ENCODE measurements at places on chromosomes 12 and 14.
A peak's percentile ranks its signal among the peaks of the same experiment; 100 is the strongest.

- DNase-seq = no peak
Measured at GRCh38 chr12:31525496-31526157, 65.3 kb downstream of the DENND5B start.

DNA sequence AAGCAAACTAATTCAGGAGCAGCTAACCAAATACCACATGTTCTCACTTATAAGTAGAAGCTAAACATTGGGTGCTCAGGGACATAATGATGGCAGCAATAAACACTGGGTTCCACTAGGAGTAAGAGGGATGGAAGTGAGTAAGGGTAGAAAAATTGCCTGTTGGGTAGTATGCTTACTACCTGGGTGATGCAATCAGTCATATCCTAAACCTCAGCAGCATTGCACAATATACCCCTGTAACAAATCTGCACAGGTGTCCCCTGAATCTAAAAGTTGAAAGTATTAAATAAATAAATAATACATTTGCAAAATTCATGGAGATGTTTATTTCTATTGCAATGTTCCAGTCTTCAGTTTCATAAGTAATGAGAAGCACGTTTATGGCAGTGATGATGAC is 409.8 kb upstream of the FOXG1 start:
- no peak for DNase-seq

DNA sequence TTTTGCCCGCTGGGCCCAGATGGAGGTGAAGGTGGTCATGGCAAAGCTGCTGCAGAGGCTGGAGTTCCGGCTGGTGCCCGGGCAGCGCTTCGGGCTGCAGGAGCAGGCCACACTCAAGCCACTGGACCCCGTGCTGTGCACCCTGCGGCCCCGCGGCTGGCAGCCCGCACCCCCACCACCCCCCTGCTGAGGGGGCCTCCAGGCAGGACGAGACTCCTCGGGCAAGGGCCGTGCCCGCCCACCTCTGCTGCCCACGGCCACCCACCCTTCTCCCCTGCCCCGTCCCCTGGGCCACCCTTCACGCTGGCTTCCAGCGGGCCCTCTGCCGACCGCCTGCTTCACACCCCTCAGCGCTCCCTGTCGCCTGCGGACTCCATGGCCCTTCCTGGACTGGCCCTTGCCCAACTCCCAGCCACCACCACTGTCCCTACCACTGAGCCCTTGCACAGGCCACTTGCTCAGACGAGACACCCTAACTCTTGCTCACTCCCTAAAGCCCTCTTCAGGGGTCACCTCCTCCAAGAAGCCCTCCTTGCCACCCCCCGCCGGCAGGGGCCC is 42.5 kb downstream of the CYP46A1 start:
- no peak for DNase-seq

GRCh38 chr12:91261820-91262676 is 79.4 kb upstream of the DCN start:
- no peak for DNase-seq

GRCh38 chr14:73602994-73603393 is 9.3 kb upstream of the ACOT6 start:
- no peak for DNase-seq

DNA sequence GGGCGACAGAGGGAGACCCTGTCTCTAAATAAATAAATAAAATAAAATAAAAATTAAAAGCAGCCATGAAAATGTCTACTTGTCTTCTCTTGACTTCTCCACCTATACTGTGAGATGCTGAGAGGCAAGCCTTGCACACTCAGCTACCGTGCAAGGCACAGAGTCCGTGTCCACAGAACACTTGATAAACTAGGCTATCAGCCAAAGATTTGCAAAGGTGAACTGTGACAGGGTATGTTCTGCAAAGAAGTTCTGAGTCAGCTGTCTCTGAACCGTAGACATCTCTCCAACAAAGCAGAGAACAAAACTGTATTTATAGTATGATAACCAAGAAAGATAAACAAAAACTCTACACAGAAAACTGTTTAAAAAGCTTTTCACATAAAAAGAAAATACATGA is 35.5 kb downstream of the STXBP6 start:
- DNase-seq = peak; percentile 57

- no peak for DNase-seq
Measured at GRCh38 chr12:16297521-16297920, 20.0 kb upstream of the SLC15A5 start.

- no peak for DNase-seq
Measured at GRCh38 chr12:131119936-131120335, 166.2 kb downstream of the ADGRD1 start.

DNA sequence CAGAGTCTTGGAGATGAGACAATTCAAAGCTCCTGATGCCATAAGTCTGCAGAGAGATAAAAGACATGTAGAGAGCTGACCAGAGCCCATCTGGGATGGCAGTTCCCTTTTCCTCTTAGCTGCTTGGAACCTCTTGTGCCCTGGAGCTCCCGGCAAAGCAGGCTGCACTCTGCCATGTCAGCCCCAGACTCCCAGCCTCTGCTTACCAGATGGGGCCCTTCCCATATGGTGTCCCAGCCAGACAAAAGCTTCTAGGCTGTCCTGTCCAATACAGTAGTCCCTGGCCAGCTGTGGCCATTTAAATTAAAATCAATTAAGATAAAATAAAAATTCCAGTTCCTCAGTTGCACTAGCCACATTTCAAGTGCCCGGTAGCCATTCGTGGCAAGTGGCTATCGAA is 303.9 kb downstream of the TTC6 start:
- DNase-seq = no peak

DNA sequence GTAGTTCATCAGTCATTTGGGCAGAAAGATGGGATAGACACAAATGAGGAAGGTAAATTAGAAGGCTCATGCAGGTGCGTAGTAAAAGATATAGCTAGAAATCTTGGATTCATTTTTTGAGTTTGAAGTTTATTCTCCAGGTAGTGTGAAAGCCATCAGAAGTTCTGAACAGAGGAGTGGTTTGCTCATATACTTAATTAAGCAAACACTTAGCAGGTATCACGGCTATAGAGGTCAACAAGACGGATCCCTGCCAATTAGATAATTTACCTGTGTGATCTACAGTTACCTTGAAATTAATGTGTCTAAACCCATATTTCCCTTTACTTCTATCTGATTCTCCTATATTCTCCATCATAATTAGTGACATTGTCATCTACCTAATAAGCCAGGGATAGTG is 29.7 kb downstream of the PALS1 start:
- no peak for DNase-seq

- DNase-seq = no peak
Measured at GRCh38 chr14:55277972-55278740, 6.9 kb downstream of the FBXO34 start.

DNA sequence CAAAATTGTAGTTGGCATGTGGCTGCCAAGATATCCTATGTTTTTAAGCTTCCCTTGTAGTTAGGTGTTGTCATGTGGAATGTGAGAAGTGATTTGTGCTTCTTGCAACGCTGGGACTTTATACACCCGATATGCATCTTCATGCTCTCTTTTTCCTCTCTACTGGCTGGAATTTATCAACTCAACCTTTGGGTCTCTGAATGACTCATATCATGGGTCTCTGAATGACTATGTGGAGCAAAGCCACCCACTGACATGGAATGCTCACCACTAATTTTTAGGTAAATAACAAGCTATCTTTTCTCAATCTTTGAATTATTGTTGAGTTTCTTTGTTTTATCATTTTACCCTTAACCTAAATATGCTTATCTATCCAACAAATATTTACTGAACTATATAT is 144.6 kb downstream of the ATP23 start:
- DNase-seq = no peak

DNA sequence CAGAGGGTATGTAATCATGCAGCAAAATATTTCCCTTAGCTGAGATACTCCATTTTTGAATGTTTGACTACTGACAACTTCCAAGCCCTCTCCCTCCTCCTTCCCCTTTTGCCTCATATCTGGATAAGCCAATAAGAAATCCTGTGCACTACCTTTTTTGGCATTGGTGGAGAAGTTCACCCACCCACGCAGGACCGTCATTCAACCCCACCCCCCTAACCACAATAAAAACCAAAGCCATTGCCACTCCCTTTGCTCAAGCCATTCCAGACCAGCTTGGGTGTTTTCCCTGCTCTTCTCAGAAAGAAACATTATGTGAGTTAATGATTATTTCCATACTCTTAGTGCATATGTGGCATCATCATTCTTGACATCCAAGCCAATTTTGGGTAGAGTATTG is 176.7 kb downstream of the PTPN11 start:
- DNase-seq = no peak

- DNase-seq = no peak
Measured at GRCh38 chr12:92065018-92065499, 80.6 kb downstream of the BTG1 start.

Data from thyroid gland (tissue), 4 donors.